T-helper 17 cell (primary cell): ENCODE measurements at places on chromosomes 5 and 9. TPM values are rescaled to one million over a fixed set of nuclear protein-coding genes. Genes with fewer than 3 reads are reported as not detected.

GRCh38 chr9:96417661-96418082, 498 bp downstream of the ZNF367 start:
- no peak for DNase-seq
- peaks cover 27% of the 10 kb centered on the region for H3K4me1 ChIP-seq
- H3K4me3 ChIP-seq = peak overlapping the region; percentile 88
- H3K36me3 ChIP-seq = no peaks in the 10 kb centered on the region

- DNase-seq = no peak
- peaks cover 40% of the 10 kb centered on the region for H3K4me1 ChIP-seq
- H3K36me3 ChIP-seq = peaks cover 3% of the 10 kb centered on the region
- peak overlapping the region; percentile 79 for H3K27ac ChIP-seq
- H3K4me3 ChIP-seq = peak overlapping the region; percentile 62
Observed at GRCh38 chr9:114484215-114484853, 20.9 kb downstream of the WHRN start.

DNA sequence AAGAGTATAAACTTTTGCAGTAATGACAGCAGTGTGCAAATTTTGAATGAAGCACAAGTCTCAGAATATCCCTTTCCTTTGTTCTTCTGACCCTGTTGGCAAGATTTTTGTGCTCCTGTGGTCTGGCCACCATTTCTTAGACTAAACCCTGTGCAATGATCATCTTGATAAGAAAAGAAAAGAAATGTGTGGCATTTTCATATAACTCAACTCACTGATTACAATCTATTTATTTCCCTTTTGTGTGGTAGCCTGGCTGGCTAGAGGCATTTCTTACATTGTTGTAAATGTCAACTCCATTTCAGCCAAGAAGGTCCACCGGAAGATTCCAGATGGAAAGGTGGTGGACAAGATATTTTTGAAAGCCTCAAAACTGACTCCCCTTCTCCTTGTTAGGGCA, 41.9 kb downstream of the ADCY2 start:
- no peak for DNase-seq
- H3K4me3 ChIP-seq = no peak overlapping the region
- no peaks in the 10 kb centered on the region for H3K4me1 ChIP-seq

DNA sequence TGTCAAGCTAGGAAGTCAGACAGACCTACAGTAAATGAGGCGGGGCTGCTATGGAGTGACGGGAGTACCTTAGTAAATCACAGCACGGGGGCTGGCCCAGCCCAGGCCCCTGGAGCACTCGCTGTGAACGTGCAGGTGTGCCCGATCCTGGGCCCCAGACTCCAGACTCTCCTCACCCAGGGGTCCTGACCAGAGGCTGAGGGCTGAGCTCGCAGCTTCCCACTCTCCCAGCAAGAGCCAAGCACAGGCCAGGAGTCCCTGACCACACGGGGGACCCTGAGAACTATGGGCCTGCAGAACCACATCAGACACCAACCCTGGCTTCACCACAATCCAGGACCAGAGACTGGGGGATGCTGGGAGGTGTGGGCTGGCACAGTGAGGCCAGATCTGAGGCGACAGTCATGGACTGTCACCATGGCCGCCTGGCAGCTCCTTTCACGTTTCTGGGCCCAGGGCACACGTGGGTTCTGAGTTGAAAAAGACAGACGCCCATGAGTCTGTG, 73.4 kb downstream of the ADAMTS2 start:
- H3K27me3 ChIP-seq = peaks cover 17% of the 10 kb centered on the region
- no peak overlapping the region for H3K27ac ChIP-seq
- no peak for DNase-seq
- no peak overlapping the region for H3K4me3 ChIP-seq

Gene RPP25L
- 8.3 TPM for total RNA-seq

Gene FOXD4
- not detected for total RNA-seq

Gene S100Z
- 1.5 TPM for total RNA-seq

Gene CDKN2A
- total RNA-seq = 4.9 TPM

Gene TSSK1B
- not detected for total RNA-seq
